Right hindlimb (tissue), 1 donor: ENCODE measurements at places on chromosomes 12 and 14.
A peak's percentile ranks its signal among the peaks of the same experiment; 100 is the strongest.

DNA sequence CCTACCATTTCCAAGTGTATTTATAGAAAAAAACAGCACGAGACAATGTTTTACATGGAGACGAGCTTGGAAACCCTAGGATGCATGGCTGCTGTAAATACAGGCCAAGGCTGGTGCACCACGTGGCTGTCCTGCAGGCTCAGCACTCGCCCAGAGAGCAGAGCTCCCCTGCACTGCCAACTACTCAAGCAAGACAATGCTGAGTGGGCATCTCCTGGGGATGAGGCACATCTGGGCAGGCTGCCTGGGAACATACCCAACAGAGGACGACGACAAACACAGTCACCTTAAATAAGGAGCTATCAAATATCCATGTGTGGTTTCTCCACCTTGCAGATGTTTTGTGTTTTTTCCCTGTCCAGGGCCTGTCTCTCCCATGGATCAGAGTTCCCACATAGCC, 128.3 kb upstream of the PRMT8 start:
- DNase-seq = peak; percentile 3

DNA sequence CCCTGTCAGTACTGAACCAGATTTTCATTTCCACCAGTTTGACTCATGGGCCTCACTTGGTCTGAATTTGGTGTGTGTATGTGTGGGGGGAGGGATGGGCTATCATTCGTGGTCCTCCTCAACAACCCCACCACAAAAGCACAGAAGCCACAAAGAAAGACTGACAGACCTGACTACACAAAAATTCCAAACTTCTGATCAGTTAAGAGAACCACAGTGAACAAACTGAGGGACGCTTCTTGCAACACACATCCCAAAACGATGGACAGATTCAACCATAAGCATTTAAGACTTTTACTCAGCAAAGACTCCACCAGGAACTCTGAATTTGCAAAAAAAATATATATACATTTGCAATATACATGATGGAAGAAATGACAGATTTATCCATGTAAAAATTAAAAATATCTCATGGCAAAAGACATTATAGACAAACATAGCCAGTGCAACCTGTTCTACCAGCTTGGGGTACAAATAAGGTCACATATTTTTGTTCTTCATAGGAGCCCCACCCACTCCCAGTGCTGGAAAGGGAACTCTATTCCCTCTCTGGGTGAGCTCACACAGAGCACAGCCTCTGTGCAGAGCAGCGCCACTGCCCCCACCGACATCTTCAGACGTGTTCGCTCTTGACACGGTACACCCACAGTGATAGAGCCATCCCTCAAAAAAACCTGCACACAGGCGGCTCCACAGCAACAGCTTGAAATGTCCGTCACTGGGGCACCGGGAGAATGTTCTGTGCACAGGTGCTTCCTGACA, 49.7 kb downstream of the JAG2 start:
- DNase-seq = no peak

DNA sequence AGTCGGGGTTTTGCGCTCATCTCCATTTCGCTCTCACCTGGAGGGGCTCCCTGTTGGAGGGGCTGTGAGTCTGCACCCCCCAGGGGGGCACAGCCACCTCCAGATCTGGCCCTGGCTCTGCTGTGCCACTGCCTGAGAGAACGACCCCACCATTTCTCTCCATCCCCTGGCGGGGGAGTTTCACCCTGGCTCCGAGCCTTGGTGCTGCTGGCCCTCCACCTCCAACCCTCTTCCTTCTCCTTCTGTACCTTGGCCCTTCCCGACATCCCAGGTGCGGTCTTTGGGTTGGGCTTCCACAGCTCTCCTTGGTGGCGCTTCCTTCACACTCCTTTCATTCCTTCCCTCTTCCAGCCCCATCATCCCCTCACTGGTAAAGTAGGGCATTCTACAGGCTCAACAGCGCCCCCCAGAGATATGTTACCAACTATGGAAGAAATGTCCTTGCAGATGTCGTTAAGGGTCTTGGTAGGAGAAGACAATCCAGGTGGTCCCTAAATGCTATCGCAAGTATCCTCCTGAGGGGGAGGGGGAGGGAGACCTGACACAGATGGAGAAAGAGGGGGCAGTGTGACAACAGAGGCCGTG, 16.3 kb downstream of the SERPINA1 start:
- no peak for DNase-seq

DNA sequence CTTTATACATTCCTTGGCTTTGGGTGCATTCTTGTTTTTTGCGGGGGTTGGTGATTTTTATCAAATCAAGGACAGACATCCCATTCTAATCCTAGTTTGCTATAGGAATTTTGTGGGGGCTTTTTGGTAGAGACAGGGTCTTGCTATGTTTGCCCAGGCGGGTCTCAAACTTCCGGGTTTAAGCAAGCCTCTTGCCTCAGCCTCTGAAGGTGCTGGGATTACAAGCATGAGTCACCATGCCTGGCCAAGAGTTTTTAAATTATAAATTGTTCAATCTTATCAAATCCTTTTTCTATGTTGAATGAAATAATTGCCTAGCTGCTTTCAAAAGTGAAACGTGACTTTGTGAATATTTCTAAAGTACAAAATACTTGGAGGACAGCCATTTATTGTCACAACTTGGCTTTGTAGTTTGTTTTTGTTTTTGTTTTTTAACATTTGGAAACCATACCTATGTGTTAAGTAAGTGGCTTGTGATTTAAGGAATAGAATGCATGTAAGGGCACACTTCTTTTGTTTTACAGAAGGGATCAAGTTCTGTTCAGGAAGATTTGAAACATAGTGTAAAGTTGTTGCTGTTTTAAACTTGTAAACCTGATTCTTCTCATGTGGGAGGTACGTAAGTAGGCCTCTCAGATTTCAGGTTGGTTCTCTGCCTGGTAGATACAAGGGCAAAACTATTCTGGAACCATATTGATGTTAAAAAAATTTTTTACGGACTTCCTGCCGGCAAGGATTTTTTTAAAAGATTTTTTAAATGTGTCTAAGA, 13.4 kb downstream of the MARK3 start:
- no peak for DNase-seq

DNA sequence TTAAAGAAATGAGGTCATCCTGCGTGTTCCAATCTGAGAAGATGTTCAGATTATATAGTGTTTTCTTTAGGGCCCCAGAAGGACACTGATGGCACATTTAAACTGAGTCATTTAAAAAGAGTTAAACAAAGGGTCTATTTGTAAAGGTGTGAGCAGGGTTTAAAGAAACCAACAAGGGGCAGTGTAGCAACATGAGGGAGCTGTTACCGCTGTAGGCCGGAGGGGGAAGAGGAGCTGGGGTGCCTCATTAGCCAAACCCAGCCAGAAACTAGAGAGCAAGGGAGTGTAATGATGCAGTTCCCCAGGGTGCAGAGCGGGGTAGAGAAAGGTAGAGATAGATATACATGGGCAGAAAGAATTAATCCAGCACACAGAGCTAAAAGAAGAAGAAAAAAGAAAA, 160.4 kb downstream of the TBX5 start:
- no peak for DNase-seq

DNA sequence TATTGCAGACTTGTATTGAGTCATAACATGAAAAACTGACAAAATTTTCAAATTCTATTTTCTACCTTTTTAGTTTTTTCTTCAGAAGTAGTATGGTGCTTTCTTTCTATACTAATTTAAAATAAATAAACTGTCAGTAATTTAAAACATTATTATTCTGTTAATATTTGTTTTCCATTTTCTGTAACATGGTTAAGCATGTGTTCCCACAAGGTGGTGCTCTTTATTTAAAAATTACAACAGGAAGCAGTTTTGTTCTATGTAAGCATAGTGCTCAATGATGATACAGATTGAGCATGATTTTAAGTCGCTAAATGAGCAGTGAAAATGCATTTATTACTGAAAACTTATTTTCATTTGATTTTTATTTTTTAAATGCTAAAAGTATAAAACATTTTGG, 114.6 kb downstream of the PPFIA2 start:
- DNase-seq = no peak
